T-cell (primary cell): ENCODE measurements at places on chromosomes 2 and 18.

DNA sequence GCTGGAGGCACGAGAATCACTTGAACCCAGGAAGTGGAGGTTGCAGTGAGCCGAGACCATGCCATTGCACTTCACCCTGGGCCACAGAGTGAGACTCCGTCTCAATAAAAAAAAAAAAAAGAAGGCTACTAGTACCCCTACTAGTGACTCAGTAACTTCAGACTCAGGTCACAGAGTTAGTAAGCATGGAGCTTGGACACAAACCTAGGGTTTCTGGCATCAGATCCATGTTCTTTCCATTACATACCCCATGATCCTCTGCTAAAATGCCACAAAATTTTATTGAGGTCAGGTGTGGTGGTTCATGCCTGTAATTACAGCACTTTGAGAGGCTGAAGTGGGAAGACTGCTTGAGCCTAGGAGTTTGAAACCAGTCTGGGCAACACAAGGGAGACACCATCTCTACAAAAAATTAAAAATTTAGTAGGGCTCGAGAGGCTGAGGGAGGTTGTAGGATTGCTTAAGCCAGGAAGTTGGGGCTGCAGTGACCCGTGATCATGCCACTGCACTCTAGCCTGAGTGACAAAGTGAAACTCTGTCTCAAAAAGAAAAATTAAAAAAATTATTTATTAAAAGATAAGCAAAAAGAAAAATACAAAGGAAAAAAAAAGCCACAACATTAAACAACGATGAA, 45.1 kb downstream of the DHX57 start:
- DNase-seq, result no peak

DNA sequence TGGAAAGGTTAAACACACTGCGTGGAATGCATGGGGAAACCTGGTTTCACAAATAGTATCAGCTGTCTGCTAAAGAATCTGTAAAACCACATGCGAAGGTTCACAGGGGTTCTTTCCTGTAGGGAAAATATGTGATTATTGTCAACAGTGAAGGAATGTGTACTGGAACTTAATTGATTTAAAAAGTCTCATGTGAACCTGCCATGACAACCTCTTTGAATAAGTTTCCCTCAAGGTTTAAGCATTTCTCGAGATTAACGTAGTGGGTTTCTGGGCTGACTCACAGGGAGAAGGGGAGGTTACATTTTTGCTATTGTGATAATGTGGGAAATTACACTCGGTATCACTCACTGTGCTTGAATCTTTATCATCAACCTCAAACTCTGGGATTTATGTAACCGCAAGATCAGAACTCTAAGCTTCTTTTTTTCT, 28.2 kb upstream of the IL1R1 start:
- no peak for DNase-seq

DNA sequence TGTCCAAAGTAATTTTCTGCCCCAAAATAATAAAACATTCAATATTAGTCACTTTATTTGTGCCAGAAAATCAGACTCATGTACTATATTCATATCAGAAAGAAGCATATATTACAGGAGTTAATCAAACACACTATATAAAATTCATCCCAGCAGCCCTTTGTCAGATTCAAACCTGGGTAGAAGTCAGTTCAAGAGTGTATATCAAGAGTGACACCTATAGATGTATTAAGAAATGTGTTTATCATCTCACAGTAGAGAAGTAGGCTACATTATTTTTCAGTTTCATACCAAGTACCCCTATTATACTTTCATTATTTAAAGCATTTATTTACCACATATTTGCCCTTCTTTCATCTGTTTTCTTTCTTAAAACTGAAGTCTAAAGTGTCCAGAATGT, 193.2 kb upstream of the DDX18 start:
- DNase-seq, result no peak

- no peak for DNase-seq
Measured at GRCh38 chr2:232931636-232932035, 61.6 kb downstream of the SNORC start.

DNA sequence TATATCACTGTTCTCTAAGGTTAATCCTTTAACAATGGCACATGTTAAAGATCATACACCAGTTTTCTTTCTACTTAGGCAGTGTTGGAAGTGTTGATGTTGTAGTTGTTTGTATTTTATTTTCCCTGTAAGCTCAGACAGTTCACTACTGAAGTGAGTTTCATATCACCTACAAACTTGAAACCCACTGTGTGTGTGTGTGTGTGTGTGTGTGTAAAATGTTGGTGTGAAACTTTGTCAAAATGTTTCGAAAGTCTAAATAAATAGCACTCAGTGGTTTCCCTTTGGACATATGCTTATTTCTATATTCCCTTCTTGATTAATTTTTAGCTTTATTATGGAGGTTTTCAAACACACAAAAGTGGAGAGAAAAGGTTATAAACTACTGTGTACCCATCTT, 79.8 kb upstream of the CAVIN2 start:
- no peak for DNase-seq

DNA sequence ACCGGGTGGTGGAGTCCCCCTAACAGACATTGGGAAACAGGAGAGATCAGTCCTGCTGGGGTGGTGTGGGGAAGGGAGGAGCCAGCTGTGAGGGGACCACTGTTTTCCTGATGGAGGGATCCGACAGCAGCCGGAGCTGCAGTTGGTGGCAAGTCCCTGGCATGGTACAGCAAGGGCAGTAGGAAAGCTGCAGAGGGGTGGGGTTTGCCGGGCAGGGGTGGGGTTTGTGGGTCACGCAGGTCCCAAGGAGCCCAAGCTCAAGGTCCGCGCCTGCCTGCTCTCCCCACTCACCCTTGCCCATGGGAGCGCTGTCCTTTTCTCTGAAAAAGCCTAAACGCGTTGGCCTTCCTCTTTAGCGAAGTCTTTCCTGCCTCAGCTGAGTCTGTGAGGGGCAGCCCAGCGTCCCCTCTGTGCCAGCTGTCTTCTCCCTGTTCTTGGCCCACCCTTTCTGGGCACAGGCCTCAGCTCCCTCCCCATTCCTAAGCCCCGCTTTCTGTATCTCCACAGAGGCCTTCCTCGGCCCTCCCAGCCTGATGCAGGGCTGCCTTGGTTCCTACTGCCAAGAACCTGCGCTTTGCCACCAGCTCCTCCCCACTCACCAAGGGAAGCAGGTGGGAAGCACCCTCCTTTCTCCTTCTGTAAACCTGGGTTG, 29.3 kb upstream of the INHBB start:
- no peak for DNase-seq

DNA sequence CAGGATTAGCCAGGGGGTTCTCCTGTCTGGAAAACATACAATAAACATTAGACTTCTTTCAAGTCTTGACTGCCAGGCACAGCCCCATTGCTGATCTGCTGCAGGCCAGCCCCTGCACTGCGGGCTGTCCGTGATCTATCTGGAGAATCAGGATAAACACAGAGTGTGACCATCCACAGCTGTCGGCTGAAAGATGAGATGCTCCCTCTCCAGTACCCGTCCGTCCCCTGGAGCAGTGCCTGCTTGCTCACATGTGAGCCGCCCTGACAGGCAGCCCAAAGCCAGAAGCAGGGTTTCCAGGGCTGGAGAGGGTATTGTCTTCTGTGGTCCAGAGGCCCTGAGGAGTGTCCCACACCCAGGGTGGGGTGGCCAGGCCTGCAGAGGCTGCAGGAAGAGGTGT, 46.1 kb upstream of the FOSL2 start:
- DNase-seq, result no peak

- DNase-seq, result no peak
Measured at GRCh38 chr2:215966951-215967350, 46.4 kb downstream of the MREG start.
